ENCODE measurements at places on chromosomes 4 and X. TPM values are rescaled to one million over a fixed set of nuclear protein-coding genes. Genes with fewer than 3 reads are reported as not detected.

The LEF1 gene
- 859 TPM for total RNA-seq

The CLDN34 gene
- not detected for total RNA-seq

The KIAA1210 gene
- not detected for total RNA-seq

GRCh38 chrX:148290931-148291330, 209.5 kb upstream of the AFF2 start:
- H3K27ac ChIP-seq, result no peak overlapping the region
- peaks cover 9% of the 10 kb centered on the region for H3K4me1 ChIP-seq
- H3K36me3 ChIP-seq, result peaks cover 6% of the 10 kb centered on the region
- H3K27me3 ChIP-seq, result no peaks in the 10 kb centered on the region

DNA sequence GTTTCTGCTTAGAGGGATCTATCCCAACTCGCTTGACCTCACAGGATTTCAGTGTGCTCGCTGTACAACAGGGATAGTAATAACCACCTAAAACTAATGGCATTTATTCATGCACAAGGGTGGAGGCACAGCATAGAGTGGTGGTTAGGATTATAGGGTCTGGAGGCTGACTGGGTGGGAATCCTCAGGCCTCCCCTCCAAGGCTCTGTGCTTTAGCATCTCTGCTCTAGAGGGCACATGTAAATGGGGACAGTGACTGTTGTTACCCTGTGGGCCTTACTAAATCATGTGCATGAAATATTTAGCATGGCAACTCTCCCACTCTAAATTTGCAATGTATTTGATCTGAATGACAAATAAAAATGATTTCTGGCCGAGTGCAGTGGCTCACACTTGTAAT, 29.2 kb downstream of the VCX2 start:
- H3K36me3 ChIP-seq, result peaks cover 15% of the 10 kb centered on the region
- H3K4me1 ChIP-seq, result peaks cover 3% of the 10 kb centered on the region
- H3K27ac ChIP-seq, result no peak overlapping the region
- no peak overlapping the region for H3K4me3 ChIP-seq

- H3K27ac ChIP-seq, result no peak overlapping the region
- no peak overlapping the region for H3K4me3 ChIP-seq
- no peaks in the 10 kb centered on the region for H3K4me1 ChIP-seq
- no peaks in the 10 kb centered on the region for H3K36me3 ChIP-seq
These were observed 104.7 kb upstream of the NOCT start for GRCh38 chr4:138910914-138911336.

- H3K27me3 ChIP-seq, result peaks cover 23% of the 10 kb centered on the region
- no peak for DNase-seq
- peaks cover 3% of the 10 kb centered on the region for H3K36me3 ChIP-seq
- no peaks in the 10 kb centered on the region for H3K4me1 ChIP-seq
- H3K4me3 ChIP-seq, result no peak overlapping the region
These were observed 36.0 kb downstream of the HELT start for GRCh38 chr4:185054272-185054671.

- no peak overlapping the region for H3K4me3 ChIP-seq
- H3K36me3 ChIP-seq, result no peaks in the 10 kb centered on the region
- no peaks in the 10 kb centered on the region for H3K27me3 ChIP-seq
- peaks cover 10% of the 10 kb centered on the region for H3K4me1 ChIP-seq
- H3K27ac ChIP-seq, result no peak overlapping the region
These were observed 14.9 kb downstream of the SNX12 start for GRCh38 chrX:71053217-71053621.

- H3K4me3 ChIP-seq, result peak overlapping the region; percentile 78
- DNase-seq, result peak; percentile 71
- H3K27ac ChIP-seq, result peak overlapping the region; percentile 93
- H3K36me3 ChIP-seq, result no peaks in the 10 kb centered on the region
- H3K27me3 ChIP-seq, result no peaks in the 10 kb centered on the region
- H3K4me1 ChIP-seq, result peaks cover 49% of the 10 kb centered on the region
These were observed 795 bp upstream of the SH3KBP1 start for GRCh38 chrX:19887911-19888879.

- H3K36me3 ChIP-seq, result no peaks in the 10 kb centered on the region
- no peak overlapping the region for H3K27ac ChIP-seq
- DNase-seq, result no peak
- H3K4me1 ChIP-seq, result no peaks in the 10 kb centered on the region
- no peaks in the 10 kb centered on the region for H3K27me3 ChIP-seq
- no peak overlapping the region for H3K4me3 ChIP-seq
These were observed 641.4 kb downstream of the TRIML1 start for GRCh38 chr4:188780686-188781085.

DNA sequence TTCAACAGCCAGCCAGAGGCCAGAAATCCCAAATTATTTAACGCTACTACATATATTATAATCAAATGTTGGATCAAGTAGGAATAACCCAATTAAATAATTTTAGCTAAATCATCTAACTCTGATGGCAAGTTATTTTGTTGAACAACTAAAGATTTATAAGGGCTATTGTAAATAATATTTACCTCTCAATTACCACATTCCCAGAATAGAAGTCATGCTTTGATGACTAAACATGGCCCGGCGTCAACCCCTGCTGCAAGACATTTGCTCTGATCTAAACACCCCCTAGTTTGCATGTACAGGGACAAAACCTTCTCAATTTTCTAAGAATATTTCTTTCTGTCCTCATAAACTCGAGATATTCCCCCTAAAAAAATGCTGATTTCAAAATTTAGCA, 14.2 kb downstream of the VEGFC start:
- no peaks in the 10 kb centered on the region for H3K27me3 ChIP-seq
- no peaks in the 10 kb centered on the region for H3K36me3 ChIP-seq
- no peaks in the 10 kb centered on the region for H3K4me1 ChIP-seq

DNA sequence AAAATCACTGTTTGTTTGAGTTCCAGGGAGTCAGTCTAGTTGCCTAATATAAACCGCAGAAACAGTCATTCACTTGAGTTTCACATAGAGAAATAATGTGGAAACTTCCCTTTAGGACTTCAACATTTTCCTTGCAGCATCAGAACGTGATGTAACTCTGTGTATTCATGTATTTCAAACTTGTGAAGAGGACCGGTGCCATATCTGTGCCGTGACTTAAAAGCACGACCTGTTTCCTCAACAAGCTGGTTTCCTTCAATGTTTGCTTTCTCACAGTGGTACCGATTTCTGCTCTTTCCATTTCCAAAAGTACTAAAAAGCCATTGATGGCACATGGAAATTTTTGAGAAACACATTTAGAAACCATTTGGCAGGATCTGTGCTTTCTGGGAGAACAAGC, 166.6 kb upstream of the RAPGEF2 start:
- no peaks in the 10 kb centered on the region for H3K36me3 ChIP-seq
- H3K27me3 ChIP-seq, result no peaks in the 10 kb centered on the region
- no peak overlapping the region for H3K4me3 ChIP-seq
- no peak for DNase-seq

The FABP2 gene
- 0.14 TPM for total RNA-seq

- H3K27ac ChIP-seq, result no peak overlapping the region
- H3K36me3 ChIP-seq, result no peaks in the 10 kb centered on the region
- no peak for DNase-seq
- H3K27me3 ChIP-seq, result no peaks in the 10 kb centered on the region
- H3K4me1 ChIP-seq, result no peaks in the 10 kb centered on the region
These were observed 511.6 kb upstream of the PRKX start for GRCh38 chrX:4225086-4225485.

- DNase-seq, result no peak
- no peaks in the 10 kb centered on the region for H3K36me3 ChIP-seq
These were observed 610.3 kb upstream of the AADAT start for GRCh38 chr4:170700064-170700463.

DNA sequence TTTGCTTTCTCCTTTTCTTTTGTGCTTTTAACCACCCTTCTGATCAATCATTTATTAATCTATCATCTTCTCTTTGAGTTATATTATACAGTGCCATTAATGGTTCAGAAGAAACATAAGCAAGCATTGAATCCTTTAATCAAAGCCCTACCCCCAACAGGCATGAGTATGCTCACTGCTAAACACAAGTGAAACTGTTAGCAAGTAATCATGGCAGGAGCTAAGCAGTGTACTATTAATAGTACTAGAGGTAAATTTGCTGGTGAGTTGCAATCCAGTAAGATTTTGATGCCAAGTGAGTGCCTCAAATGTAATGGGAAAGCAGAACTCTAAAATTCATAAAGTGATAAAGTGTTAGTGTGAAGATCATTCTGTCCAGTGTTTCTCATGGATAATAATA, 57.2 kb downstream of the FNIP2 start:
- no peaks in the 10 kb centered on the region for H3K27me3 ChIP-seq
- peaks cover 17% of the 10 kb centered on the region for H3K36me3 ChIP-seq
- H3K4me1 ChIP-seq, result peaks cover 38% of the 10 kb centered on the region
- no peak overlapping the region for H3K27ac ChIP-seq
- DNase-seq, result no peak
- H3K4me3 ChIP-seq, result no peak overlapping the region

The MAGEB10 gene
- total RNA-seq, result not detected

DNA sequence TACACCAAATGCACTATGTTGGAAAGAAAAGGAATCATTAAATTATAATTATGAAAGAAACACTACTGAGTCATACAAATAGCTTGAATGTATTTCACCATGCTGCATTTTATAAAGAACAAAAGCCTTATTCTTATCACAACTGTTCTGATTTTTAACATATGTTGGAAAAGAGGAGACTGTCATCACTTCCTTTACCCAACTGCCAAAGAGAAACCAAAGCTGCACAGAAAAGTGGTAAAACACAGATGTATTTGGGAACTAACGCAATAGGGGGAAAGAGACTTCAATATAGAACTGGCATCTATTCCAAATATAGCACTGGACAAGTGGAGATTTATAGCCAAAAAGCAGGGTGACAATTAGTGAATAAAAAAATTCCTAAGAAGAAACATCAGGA, 181.0 kb downstream of the SPANXN3 start:
- no peak overlapping the region for H3K27ac ChIP-seq
- no peak overlapping the region for H3K4me3 ChIP-seq
- H3K36me3 ChIP-seq, result no peaks in the 10 kb centered on the region
- no peak for DNase-seq
- no peaks in the 10 kb centered on the region for H3K27me3 ChIP-seq

The GPR34 gene
- 0.33 TPM for total RNA-seq

DNA sequence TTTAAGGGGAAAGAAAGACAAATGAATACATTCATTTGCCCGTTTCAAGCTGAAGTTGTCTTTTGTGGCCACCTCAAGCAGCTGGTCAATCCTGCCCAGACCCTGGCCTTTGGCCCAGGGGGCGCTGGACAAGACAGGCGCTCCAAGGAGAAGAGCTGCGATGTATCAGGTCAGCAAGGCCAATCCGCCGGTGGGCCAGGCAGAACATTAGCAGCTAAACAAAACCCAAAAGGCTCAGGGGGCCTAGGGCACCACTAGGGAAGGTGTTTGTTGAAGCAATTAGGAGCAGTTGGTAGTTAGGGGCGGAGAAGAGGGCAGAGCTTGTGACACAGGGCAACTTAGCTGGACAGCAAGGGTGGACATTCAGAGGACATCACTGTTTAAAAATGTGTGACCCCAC, 60.8 kb upstream of the TMEM33 start:
- DNase-seq, result no peak
- H3K36me3 ChIP-seq, result no peaks in the 10 kb centered on the region
- no peak overlapping the region for H3K4me3 ChIP-seq
- peaks cover 9% of the 10 kb centered on the region for H3K4me1 ChIP-seq

GRCh38 chr4:67499799-67500198, 45.5 kb downstream of the CENPC start:
- H3K4me3 ChIP-seq, result no peak overlapping the region
- H3K27ac ChIP-seq, result no peak overlapping the region
- H3K27me3 ChIP-seq, result no peaks in the 10 kb centered on the region
- H3K4me1 ChIP-seq, result peaks cover 6% of the 10 kb centered on the region
- DNase-seq, result no peak

DNA sequence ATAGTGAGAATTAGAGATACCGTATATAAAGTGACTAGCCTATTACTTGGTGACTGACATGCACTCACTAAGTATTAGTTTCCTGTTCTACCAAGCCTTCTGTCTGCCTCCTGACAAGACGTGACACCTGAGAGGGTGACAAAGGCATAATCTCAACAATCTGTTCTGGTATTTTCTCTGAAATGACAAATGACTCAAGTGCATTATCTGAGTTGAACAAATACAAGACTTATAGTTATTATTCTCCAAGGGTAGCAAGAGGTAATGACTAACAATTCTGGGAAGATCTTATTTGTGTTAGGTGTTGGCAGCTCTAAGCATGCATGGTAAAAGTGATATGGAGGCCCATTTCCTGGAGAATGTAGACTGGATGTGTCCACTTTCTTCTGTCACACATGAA, 60.6 kb downstream of the SYTL5 start:
- H3K4me1 ChIP-seq, result no peaks in the 10 kb centered on the region
- H3K4me3 ChIP-seq, result no peak overlapping the region
- peaks cover 3% of the 10 kb centered on the region for H3K27me3 ChIP-seq
- no peak overlapping the region for H3K27ac ChIP-seq

The SPARCL1 gene
- not detected for total RNA-seq

GRCh38 chr4:77910676-77911075, 48.0 kb downstream of the MRPL1 start:
- H3K27me3 ChIP-seq, result no peaks in the 10 kb centered on the region
- H3K4me1 ChIP-seq, result peaks cover 16% of the 10 kb centered on the region
- no peak overlapping the region for H3K4me3 ChIP-seq
- H3K36me3 ChIP-seq, result peaks cover 86% of the 10 kb centered on the region

The ACOX3 gene
- 17.3 TPM for total RNA-seq
